ENCODE measurements at places on chromosomes 3 and 15.

GRCh38 chr3:149115114-149115513 is 14.3 kb upstream of the HPS3 start:
- DNase-seq = no peak

DNA sequence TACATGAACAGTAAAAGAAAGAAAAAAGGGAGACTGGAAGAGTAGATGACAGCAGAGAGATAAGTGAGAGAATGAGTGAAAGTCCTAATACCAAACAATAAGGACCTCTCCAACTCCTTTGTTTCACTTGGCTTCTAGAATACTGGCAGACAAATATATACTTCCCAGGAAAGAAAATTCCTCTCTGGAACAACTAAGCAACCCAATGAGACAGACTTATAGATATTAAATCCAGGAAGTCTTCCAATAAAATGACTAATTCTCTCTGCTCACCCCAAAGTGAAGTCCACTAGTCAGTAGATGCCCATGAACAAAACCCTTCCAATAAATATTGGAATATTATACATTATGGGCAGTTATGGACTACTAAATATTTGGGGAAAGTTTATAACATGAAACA is 114.2 kb downstream of the NEDD4 start:
- DNase-seq = no peak

DNA sequence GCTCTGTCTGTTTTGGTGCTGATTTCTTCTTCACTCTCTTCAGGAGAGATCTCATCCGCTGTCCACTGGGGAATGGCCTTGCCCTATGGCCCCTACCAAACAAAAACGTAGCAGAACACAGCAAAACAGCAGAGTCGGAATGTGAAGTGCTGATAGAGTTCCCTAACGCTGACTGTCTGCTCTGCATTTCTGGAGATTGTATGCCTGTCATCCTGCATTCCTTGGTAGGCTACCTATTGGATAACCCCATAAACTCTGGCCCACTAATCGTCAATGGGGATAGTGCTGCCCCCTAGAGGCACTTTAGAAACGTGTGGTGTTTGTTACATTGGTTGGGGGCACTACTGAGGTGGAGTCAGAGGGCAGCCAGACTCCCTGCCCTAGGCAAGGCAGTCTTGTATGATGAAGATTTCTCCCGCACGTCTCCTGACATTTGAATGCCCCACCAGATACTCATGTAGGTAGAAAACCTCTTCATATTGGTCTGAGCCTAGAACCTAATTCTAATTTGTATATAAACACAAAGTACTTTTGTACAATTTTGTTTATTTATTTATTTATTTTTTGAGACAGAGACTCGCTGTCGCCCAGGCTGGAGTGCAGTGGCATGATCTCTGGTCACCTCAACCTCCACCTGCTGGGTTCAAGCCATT is 15.6 kb upstream of the MAGEF1 start:
- DNase-seq = peak; percentile 93

DNA sequence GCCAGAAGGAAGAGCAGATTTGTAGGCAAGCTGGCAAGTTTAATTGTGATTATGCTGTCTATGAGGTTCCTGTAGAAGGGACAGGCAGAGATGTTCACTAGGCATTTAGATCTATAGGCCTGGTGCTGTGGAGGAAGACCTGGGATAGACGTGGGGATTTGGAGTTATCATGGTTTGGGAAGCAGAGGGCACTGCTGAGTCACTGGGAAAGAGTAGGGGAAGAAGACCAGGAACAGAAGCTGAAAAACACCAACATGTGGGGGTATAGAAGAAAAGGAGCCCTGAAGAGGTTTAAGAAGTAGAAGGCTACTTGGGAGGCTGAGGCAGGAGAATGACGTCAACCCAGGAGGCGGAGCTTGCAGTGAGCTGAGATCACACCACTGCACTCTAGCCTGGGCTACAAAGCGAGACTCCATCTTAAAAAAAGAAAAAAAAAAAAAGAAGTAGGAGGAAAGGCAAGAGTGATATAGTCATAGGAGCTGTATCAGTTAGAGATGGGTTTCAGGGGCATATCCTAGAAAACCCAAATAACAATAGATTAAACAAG is 19.3 kb downstream of the GRK7 start:
- peak; percentile 61 for DNase-seq

GRCh38 chr3:16121391-16121790 is 53.1 kb upstream of the GALNT15 start:
- no peak for DNase-seq

DNA sequence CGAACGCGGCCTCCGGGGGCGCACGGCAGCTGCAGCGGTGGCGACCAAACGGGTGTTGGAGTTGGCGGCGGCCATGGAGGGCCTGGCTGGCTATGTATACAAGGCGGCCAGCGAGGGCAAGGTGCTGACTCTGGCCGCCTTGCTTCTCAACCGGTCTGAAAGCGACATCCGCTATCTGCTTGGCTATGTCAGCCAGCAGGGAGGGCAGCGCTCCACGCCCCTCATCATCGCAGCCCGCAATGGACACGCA is 725 bp downstream of the FEM1B start:
- no peak for DNase-seq

DNA sequence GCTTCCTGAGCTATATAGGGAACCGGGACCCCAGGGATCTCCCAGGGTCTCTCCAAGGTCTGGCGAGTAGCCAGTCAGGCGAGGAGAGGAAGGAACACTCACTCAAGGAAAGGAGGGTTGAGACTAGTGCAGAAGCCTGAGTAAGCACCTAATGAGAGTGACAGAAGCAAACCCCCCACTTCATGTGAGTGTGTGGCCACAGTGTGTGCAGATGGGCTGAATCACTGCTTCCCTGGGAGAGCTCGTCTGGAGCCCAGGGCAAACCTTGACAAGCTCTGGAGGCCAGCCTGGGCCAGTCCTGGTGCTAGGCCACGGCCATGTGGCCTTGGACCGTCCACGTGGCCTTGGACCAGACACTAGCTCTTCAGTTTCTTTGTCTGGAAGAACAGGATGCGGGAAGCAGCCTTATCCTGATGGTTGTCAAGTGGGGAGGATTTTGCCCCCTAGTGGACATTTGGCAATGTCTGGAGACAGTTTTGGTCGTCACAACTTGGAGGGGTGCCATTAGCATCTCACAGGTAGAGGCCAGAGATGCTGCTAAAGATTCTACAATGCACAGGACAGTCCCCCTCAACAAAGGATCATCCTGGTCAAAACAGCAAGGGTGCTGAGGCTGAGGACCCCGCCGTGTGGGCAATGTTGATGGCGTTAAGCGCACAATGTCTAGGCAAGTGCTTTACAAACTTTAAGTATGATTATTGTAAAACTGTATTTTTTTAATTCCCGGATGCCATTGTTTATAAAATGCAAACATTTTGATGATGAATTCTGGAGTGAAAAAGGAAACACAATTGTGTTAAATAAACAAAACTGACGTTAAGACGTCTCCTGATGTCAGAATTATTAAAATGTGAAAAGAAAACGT is 34.8 kb upstream of the CTSH start:
- DNase-seq = peak; percentile 91

DNA sequence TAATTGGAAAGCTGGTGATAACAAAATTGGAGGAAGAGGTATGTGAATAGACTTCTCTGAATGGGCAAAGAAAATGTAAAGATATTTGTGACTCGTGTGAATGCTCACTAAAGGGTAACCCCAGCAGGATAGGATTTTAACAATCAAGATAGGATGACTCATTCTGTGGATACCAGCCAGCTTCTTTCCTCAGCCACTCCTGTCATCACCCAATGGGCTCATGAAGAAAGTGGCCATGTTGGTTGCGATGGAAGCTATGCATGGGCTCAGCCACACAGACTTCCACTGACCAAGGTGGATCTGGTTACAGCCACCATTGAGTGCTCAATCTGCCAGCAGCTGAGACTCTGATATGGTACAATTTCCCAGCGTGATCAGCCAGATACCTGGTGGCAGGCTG is 40.9 kb downstream of the STRIT1 start:
- DNase-seq = no peak

DNA sequence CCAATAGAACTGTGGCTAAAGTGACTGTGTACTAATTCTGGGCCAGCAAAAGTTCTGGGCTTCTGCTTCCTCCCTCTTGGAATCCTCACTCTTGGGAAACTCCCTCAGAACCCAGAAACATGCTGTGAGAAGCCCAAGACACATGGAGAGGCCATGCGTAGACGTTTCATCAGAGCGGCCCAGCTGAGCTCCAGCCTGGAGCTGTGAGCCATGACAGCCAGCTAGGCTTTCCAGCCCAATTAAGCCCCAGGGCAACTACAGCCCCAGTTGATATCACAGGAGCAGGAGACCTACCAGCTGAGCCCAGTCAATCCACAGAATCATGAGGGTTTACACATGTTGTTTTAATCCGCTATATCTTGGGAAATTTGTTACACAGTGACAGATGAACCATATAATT is 43.6 kb upstream of the CNOT10 start:
- DNase-seq = no peak

Measured in H7 (cell line).